ENCODE measurements at places on chromosomes 1 and 21.

- DNase-seq, result peak; percentile 66
These were observed 32.1 kb downstream of the IL12RB2 start for GRCh38 chr1:67339623-67340343.

- DNase-seq, result no peak
These were observed 97.4 kb downstream of the FAM78B start for GRCh38 chr1:166069390-166069789.

DNA sequence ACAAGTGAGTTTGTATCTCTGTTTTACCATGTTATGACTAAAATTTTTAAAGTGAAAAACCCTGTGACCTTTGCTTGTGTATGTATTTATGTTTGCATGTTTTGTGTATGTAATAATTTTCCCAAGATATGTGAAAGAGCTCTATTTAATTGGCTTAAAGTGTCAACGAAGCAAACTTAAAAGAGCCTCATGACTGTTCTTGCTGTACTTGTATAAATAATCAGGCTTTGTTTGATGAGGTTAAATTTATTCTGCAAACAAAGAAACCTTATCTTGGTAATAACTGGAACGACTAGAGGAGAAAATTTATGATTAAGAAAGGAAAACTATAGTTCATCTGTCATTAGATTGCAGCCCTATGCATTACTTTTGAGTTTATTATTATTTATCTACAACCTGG lies 6.6 kb downstream of the GBP7 start:
- DNase-seq, result no peak

DNA sequence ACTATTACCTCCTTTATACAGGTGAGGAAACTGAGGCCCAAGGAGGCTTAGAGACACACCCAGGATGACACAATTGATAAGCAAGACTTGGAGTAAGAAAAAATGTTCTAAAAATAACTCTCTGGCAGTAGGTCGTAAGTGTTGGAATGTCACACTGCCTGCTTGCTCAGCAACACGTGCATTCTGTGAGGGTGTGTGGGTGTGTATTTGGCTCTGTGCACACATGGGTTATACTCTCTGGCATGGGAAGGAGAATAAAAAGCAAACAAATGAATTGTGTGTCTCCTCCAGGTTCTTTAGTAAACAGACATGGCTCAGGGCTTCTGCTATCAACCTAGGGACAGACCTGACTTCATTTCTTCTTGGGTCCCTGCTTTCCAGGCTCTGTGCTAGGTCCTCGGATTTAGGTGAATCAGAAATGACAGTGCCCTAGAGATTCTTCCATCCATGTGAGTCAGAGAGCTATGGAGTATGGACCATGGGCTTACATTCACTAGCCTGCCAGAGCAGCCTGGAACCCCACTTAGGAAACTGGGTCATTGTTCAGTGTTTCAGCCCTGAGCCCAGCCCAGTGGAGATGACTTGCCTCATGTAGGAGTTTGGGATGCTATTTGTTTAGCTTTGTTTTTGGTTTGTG lies 72.4 kb downstream of the ELAVL4 start:
- DNase-seq, result no peak

GRCh38 chr1:97693601-97694000 lies 227.2 kb downstream of the DPYD start:
- no peak for DNase-seq

GRCh38 chr1:61174060-61174795 lies 91.9 kb downstream of the NFIA start:
- no peak for DNase-seq

All from stimulated activated CD4-positive, alpha-beta T cell treated with anti-CD3 and anti-CD28 coated beads, Interleukin-15, amount 100 ng/mL, for 24 hours (primary cell).